CD4-positive, alpha-beta T cell treated with Interferon gamma for 1 hour (primary cell): ENCODE measurements at places on chromosomes 16 and 17.

DNA sequence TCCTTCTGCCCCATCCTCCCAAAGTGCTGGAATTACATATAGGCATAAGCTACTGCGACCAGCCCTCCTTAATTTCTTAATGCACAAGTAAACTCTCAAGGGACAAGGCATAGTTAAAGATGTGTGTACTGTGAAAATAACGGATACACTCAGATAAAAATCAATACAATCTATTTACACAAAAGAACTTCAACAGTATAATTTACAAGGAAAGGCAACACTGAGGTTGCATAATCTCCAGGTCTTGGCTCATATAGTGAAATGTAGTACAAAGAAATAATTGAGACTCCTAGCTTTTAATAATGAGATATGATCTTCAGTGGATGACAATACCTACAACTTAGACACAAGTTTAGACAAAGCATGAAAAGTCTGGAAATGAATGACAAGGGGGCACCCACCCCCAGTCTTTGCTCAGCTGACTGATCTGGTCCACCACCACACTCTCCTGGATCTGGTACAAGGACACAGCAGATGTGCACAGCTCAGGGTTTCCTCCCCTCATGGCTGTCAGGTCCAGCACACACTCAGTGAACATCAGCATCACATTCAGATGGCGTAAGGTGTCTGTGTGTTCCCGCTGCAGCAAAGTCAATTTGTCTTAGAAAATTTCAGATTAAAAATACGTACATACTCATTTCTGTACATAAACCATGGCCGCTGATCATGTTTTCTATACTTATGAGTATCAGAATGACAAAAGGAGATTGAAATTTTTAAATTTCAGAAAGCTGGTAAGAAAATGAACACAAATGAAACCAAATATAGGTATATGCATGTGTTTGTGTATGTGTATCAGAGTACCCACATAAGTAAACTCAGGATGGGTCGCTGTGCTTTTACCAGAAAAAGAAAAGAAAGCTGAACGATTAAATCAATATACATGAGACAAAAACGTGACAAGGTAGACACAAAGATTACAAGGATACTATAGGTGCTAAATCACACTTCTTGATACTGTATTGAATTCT is 33.7 kb upstream of the ALDH3A1 start:
- DNase-seq: no peak

DNA sequence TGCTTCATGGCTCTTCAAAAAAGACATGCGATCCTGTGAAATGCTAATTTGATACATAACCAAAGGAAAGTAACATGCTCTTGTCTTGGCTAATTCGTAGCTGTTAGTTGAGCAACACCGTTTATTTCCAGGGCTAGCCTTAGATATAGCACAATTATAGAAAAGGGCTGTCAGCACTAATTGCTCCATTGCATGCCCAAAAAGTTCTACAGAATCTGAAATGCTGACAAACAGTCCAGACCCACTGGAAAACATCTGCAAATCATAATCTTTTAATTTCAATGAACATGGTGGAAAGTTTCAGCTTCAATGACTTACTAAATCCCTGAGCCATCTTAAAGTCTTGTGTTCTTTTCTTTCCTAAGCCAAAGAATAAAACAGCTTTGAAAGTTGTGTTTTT is 42.9 kb upstream of the NUDT7 start:
- no peak for DNase-seq

GRCh38 chr16:280991-281659 is 734 bp downstream of the ARHGDIG start:
- no peak for DNase-seq

DNA sequence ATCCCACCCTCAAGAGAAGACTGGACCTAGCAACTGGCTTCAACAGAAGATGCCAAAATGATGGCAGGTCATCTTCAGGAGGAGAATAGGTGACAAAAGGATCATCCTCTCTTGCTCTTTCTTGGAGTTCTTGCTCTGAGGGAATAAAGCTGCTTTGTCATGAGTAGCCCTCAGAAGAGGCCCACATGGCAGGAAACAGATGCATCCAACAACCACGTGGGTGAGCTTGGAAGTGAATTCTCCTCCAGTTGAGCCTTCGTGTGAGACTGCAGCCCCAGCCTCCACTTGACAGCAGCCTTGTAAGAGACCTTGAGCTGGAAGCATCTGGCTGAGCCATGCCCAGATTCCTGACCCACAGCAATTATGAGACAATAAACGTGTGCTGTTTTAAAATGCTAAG is 87.5 kb downstream of the DYNLRB2 start:
- DNase-seq: no peak

DNA sequence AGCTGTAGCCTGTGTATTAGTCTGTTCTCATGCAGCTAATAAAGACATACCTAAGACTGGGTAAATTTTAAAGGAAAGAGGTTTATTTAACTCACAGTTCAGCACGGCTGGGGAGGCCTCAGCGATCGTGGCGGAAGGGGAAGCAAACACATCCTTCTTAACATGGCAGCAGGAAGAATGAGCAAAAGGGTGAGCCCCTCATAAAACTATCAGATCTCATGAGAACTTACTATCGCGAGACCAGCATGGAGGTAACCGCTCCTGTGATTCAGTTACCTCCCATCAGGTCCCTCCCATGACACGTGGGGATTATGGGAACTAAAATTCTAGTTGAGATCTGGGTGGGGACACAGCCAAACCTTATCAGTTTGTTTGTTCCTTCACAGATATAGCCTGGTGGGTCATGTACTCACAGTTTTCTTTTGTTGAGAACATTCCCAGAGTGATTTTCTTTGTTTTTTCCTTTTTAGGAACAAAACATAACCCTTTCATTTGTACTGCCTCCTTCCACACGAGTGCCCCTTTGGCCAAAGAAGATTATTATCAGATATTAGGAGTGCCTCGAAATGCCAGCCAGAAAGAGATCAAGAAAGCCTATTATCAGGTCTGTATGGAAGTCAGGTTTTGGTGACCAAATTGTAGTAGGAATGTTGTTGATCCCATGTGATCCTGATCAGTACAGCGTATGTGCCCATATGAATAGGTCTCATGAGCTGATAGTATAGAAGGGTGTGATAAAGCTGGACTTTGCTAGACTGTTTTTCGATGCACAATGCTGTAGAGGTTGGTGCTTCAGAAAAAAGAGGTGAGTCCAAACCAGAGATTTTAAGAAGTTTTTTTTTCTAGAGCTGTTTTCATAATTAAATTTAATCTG is 8.5 kb downstream of the DNAJA3 start:
- DNase-seq: no peak

DNA sequence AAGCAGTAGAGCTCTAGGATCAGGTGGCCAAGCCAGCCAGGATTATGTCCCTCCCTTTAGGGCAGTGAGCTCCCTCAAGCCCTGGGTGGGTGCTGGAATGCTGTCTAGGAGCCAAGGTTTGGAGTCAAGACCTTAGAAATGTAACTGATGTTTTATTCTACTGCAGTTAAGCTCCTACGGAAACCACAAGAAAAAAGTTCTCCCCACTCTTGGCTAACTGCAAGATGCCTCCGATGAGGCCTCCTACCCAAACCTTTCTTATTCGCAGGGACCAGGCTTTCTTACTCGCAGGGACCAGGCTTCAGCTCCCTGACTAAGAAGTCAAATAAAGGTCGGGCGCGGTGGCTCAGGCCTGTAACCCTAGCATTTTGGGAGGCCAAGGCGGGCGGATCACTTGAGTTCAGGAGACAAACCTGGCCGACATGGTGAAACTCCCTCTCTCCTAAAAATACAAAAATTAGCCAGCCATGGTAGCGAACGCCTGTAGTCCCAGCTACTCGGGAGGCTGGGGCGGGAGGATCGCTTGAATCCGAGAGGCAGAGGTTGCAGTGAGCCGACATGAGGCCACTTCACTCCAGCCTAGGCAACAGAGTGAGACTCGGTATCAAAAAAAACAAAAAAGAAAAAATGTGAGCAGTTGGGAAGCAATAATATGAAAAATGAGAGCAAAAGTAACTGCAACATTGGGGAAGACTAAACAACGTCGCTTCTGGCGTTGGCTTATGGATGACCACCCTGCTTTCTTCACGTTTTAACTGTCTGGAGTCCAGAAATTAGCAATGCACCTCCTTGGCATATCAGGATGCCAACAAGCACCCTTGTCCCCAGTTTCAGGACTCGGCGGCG is 31.7 kb upstream of the ARL4D start:
- no peak for DNase-seq

- no peak for DNase-seq
Measured at GRCh38 chr16:28294201-28294600, 1.9 kb downstream of the SBK1 start.

DNA sequence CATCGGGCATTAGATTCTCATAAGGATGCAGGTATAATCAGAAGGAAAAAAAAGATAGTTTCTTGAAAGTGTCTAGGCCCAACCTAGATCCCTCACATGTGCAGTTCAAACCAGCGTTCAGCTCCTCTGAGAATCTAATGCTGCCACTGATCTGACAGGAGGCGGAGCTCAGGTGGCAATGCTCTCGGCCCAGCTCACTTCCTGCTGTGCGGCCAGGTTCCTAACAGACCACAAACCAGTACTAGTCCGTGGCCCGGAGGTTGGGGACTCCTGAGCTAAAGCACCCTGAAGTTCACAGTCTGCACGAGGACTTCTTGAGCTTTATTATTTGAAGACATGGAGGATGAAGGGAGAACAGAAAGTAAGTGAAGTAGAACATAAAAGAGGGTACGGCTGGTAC is 16.8 kb downstream of the SMCR8 start:
- DNase-seq: no peak

DNA sequence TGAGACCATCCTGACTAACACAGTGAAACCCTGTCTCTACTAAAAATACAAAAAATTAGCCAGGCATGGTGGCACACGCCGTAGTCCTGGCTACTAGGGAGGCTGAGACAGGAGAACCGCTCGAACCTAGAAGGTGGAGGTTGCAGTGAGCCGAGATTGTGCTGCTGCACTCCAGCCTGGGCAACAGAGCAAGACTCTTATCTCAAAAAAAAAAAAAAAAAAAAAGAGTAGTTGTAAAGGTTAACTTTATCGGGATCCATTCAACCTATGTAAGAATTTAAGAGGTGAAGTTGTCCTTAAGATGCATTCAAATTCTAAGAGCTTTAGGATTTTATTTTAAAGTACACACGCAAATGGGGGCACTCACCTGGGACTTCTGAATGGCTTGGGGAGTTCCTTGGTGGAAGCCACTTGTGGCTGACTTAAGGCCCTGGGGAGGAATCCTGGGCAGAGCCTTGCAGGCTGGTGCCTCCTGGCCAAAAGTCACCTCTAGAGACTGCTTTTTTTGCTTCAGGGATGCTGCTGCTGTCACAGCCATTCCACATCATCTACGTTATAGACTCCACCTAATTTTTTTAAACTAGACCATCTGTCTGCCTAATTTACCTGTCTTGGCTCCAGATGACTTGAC is 3.3 kb downstream of the CTCF start:
- DNase-seq: no peak

DNA sequence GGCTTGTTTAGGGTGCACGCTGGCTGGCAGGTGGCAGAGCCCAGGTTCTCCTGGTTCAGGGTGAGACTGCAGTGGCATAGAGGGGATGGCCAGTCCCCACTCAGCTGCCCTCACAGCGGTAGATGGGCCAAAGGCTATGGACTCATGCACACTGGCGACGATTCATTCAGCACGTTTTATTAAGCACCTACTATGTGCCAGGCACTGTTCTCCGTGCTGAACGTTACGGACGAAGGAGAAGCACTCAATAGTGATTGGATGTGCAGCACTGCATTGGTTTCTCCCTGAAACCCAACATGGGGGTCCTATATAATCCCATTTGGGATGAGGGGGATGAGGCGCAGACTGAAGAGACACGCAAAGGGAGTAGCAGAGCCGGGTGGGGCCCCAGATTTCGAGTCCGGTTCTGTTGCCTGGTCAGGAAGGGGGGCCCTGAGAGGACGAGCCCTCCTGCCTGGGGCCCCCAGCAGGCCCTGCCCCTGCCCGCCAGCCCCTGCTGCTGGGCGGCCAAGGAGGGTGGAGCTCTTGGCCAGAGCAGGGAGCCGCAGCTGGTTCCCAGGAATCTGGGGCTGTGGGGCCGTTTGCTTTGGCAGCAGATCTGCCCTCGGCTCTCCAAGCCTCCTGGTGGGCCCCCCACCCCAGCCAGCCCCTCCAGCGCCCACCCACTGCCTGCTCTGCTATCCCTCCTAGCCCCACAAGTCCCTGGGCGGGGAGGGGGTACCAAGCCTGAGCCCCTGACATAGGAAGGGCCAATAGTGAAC is 8.8 kb downstream of the GLIS2 start:
- no peak for DNase-seq

DNA sequence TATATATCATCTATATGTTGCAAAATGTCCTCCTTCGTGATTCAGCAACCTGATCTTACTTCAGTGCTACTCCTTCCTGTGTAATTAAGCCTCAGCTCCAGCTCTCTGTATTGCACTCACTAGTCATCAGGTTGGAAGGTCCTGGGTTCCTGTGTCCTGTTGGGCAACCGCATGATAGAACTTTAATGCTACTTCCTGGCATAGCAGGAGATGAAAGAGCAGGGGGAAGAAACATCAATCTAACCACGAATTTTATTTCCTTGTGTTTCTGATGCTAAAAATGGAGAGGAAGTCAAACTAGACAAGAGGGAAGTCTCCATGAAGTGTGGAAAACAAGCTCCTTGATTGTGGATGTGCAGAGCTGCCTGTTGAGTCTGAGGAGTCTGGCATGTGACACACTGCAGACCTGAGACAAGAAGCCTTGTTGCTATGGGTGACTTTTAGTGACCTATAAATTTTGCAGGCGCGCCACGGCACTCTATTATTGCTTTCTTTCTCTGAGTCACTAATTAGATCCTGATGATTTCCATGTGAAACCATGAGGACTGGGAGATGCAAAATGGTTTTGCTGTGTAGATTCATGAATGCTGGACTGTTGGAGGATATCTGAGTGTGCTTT is 25.6 kb downstream of the IGSF6 start:
- peak; percentile 46 for DNase-seq

DNA sequence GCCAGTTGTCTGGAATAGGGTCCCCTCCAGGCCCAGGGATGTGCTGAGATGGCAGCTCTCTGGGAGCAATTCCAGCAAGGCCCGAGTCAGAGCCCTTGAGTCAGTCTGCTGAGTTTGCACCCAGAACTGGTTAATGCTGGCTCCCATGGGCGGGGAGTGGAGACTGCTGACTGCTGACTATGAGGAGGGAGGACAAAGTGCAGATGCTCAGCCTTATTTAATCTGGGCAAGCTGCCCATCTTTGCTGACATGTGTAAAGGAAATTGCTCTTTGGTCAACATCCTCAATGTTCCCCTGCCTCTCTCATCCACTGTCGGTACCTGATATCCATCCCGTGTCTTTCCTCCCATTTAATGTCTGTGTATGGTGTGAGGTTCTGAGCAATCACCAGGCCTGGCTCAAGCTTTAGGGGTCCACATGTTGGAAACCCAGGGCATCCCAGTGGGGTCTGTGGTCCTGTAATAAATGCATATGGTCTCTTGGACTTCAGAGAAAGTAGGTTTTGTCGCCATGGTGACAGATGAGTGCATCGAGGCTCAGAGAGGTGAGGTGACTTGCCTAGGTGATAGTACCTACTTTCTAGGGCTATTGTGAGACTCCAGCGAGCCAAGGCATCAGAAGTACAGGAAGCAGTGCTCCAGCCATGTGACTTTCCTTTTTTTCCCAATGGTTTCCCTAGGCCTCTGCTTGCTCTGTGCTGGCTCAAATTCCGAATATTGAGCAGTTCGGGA is 20.0 kb upstream of the RNF135 start:
- DNase-seq: no peak

- DNase-seq: no peak
Measured at GRCh38 chr16:15691046-15691445, 41.0 kb downstream of the NDE1 start.

GRCh38 chr17:78419970-78420815 is 41.7 kb downstream of the PGS1 start:
- no peak for DNase-seq
